NCI-H1930 (cell line): ENCODE measurements at places on chromosomes 6 and 20.

- DNase-seq: no peak
Measured at GRCh38 chr6:15569035-15569995, 93.5 kb downstream of the DTNBP1 start.

DNA sequence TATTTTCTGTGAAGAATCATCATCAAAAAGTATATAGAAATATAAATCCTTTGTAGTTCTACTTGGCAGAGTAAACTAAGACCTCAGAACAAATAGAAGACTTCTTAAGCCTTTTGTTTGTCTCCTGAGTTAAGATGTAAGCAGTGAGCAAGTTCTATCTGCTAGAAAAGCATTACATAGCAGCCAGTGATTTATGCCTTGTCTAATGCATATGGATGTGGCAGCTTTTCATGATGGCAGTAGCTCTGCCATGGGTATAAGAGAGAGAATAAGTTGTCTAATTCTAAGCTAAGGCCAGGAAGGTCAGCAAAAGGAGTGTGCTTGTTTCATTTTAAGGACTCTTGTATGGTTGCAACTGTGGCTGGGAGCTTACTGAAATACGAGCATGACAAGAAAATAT is 920.2 kb downstream of the GRIK2 start:
- DNase-seq: no peak

DNA sequence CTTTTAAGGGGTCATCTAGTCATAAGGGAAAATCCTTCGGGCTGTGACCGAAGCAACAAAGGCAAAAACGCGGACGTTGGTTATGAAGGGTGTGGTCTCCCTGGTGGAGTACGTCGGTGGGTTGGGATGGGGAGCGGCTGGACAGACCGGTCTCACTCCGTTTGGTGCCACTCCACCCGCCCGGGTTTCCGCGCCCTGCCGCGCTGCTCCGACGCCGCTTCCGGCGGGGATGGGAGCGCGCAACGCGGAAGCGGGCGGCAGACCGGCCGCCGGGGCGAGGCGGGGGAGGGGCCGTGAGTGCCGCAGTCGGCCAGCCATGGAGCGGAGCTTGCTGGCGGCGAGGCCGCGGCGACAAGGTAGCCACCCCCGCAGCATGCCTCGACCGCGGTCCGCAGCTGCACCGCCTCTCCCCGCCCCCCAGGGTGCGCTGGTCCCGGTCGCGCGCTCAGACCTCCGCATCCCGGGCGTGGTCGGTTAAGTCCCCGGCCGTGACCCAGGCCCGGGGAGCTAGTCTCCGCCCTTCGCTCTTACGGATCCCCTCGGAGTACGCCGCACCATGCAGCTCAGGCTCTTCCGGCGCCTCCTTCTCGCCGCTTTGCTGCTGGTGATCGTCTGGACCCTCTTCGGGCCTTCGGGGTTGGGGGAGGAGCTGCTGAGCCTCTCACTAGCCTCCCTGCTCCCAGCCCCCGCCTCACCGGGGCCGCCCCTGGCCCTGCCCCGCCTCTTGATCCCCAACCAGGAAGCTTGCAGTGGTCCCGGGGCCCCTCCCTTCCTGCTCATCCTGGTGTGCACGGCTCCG is at the start of gene B3GALT4:
Gene B3GALT4 (plus strand): TSS at position 260 of the 799 bp plus-strand sequence. CDS start 297 bp downstream, at position 557.
- DNase-seq: peak; percentile 59

DNA sequence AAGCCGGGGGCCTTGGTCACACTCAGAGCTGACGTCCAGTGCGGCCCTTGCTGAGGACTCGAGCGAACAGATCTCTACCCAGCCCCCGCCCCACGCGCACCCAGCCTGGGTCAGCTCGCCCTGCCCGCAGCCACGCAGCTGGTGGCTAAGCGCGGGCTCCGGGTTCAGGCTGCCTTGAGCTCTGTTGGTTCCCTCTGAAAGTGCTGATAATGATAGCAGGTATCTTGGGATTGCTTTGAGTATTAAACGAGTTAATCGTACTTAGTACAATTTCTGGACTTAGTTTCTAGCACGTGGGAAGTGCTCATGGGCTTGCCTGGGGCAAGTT is 88.1 kb upstream of the TGM3 start:
- DNase-seq: no peak

DNA sequence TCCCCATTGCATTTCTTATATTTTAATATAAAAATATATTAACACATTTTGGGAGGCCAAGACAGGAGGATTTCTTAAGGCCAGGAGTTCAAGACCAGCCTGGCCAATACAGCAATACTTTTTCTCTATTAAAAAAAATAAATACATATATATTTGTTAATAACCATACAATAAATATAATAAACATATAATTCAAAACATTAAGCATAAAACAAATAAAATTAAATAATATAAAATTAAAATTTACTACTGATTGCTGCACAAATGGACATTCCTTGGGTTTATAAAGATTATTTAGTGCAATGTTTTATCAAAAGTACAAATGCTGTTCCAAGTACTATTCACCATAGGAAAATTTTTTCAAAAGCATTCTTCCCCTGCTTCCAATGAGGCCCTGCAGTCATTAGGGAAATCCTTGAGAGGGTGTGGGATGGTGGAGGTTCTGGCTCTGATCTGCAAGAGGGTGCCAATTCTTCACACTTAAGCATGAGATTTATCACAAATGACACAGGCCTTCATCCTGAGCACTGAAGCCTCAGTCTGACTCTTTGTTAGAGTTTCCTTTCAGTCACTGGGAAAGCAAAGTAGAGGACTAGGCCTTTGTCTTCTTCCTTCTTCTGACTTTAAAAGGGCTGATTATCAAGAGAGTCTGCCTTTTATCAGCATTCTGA is 596.7 kb downstream of the EPM2A start:
- no peak for DNase-seq

DNA sequence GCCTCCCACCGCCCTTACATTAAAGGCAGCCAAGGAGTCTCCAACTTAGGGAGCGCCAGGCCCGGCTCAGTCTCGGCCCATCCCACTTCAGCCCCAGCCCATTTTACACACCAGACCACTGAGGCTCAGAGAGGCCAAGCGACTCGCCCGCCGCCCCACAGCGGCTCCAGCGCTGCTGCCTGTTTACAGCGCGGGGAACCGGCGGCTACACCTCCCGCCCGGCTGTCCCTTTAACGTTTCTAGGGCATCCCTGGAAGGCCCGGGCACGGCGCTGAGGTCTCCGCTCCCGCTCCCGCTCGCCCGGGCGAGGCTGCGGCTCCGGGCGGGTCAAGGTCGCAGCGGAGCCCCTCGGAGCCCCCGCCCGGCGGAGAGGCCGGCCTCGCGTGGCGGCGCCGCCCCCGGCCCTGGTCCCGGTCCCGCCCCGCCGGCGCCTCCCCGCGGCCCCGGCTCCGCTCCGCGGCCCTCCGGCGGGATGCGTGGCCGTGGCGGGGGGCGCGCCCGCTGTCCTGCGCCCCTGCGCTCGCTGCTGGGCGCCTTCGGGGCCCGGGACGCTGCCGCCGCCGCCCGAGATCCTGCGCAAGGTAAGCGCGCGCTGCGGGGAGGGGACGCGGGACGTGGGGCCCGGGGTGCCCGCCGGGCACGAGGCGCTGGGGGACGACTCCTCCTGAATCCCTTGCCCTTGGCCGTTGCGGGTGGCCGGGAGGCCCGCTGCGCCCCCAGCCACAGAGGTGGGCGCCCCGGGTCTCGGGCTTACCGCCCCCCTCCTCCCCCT is 27.1 kb upstream of the PHACTR3 start:
- no peak for DNase-seq

DNA sequence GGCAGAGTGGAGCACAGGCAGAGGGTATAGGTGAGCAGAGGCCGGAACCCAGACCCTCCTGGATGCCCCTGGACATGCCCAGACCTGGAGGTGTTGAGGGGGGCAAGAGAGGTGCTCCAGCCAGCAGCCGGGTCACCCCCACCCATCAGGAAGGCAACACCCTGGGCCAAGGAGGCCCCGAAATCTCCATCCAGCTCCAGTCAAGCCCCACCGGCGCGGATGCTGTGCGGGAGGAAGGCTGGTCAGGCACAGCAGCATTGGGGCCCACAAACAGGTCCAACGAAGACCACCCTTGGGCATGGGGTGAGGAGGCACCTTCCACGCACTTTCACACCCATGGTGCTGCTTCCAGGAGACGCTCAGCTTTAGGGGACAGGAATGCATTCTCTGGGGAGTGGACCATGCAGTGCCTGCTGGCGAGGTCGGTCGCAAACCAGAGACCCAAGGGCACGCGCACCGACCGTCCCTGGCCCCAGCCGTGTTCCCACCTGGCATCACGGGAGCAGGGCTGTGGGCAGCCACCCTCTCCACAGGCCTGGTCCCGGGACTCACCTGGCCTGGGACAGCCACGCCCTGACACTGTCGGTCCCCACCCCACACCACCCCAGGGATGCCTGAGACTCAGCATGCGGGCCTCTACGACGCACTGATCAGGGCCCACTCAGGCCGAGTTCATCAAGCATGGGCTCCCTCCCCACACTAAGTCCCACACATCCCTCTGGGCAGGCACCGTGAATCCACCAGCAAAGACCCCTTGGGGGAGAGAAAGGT is 43.6 kb upstream of the ZBP1 start:
- DNase-seq: no peak

DNA sequence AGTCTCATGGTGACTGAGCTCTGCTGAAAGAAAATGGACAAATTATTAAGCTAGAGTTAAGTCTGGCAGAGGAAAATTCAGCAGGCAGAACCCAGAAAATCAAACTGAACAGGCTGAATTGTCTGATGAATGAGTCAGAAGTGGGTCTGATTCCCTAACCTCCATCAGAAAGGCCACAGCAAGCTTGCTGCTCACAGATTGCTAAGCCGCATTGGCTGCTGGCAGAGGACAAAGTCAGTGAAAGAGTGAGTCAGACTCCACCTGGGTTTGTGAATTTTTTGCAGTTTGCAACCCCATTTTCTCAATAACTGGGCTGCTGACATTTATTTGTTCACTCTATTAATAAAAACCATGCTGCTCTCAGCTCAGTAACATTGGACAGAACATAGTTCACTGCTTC is 191.3 kb downstream of the EPM2A start:
- DNase-seq: no peak

GRCh38 chr6:117555882-117556498 is 46.3 kb downstream of the GOPC start:
- DNase-seq: no peak

- no peak for DNase-seq
Measured at GRCh38 chr6:31723245-31723979, at the start of gene MPIG6B. MPIG6B (plus strand) TSS chr6:31723373; CDS start chr6:31723384, 11 bp downstream.

DNA sequence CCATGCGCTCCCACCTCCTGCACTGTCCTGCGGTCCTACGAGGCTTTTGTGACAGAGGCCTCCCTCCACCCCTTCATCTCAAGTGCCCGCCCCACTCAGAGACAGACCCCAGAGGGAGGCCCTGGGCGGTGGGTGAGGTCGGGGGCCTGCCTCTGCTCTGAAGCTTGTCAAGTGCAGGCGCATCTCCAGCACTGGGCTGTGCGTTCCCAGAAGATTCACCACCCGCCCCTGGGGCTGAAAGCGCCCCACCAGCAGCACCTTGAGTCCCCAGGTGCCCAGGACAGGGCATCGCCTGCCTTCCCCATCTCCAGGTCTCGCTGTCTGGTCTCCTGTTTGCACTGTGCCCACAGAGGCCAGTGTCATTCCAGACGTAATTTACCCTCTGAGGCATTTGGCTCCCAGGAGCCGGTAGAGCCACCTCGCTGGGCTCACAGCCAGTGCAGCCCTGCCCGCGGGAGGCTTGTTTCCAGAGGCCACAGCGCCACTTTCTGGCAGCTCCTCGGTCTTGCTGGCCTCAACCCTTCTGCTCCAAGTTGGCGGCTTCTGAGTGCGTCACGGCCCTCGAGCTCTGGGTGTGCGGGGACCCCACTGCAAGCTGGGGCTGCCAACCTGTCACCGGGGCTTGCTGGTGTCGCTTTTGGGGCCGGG is 191.1 kb downstream of the TAF4 start:
- no peak for DNase-seq

DNA sequence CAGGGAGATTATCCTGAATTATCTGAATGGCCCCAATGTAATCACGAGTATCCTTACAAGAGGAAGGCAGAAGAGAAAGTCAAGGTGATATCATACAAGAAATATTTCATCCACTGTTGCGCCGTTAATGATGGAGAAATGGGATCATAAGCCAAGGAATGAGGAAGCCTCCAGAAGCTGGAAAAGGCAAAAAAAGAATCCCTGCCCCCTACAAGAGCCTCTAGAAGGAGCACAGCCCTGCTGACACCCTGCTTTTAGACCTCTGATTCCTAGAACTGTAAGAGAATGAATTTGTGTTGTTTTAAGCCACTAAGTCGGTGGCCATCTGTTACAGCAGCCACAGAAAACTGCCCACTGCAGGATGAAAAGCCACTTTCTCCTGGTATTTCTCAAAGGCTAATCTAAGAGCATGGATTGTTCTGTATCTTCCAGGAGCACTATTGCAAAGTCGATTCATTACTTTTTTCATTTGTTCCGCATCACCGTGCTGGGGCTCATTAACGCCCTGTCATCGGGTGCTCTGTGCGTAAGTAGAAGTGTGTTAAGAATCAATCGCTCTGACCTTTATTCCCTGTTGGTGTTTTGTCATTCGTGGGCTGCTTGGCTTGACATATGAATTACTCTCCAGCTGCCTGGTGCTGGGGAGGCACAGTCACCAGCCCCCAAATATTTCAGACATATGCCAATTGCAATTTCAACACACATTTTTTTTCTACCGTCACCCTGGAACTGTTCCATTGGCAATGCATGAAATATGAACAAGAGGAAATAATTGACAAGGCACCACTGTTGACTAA is 117.0 kb downstream of the PCSK2 start:
- DNase-seq: no peak

GRCh38 chr6:2035046-2035445 is 210.4 kb downstream of the GMDS start:
- no peak for DNase-seq

DNA sequence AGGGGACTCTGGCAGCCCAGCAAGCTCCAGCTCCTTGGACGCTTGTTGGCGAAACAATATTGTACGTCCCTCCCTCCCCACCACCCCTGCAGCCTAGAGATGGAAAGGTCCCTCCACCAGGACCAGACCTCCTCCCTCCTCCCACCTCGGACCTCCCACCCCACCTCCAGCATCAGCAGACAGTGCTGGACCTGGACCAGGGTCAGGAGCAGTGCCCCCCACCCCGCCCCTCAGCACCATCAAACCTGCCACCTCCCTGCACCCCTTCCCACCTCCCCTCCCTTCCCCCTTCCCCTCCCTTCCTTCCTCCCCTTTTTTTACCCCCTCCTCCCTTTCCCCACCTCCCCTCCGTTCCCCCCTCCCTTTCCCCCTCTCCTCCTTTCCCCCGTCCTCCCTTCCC is 98.4 kb downstream of the TAF4 start:
- DNase-seq: no peak

- DNase-seq: no peak
Measured at GRCh38 chr20:19070681-19071445, 141.6 kb upstream of the SLC24A3 start.

DNA sequence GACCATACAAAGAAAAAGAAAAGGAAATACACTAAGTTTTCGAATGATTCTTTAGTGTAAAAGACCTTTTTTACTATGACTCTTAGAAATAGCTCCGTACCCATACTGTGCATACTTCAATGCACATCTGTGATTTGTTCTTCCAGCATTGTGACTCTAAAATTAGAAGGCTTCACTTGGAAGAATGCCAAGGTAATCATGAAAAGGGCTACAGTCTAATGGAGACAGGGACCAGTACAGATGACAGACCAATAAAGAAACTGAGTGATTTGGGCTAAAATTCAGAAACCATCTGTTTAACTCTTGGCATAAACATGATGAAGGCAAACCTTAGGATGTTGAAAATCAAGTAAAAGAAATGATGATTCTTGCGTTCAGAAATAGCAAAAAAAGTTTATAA is 46.3 kb downstream of the CYP39A1 start:
- no peak for DNase-seq
